Mesenteric fat pad (tissue), 1 donor: ENCODE measurements at places on chromosomes 5 and 9.

DNA sequence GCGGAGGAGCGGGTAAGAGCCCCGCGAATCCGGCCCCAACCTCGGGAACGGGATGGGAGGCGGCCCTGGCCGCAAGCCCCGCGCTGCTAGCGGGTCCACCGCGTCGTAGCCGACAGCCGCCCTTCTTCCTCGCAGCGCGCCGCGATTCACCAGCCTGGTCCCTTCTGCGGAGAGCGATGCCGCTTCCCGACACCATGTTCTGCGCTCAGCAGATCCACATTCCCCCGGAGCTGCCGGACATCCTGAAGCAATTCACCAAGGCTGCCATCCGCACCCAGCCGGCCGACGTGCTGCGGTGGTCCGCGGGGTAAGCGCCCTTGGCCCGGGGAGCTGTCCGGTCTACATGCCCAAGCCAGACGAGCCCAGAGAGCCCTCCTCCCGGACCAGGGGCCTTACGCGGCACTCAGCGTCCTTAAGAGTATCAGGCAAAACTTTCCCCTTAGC, 335 bp downstream of the ROPN1L start:
- DNase-seq, result peak; percentile 87

GRCh38 chr9:37609735-37610397, 17.5 kb upstream of the TOMM5 start:
- no peak for DNase-seq

- DNase-seq, result no peak
Measured at GRCh38 chr9:135620558-135620957, 18.8 kb downstream of the GLT6D1 start.

DNA sequence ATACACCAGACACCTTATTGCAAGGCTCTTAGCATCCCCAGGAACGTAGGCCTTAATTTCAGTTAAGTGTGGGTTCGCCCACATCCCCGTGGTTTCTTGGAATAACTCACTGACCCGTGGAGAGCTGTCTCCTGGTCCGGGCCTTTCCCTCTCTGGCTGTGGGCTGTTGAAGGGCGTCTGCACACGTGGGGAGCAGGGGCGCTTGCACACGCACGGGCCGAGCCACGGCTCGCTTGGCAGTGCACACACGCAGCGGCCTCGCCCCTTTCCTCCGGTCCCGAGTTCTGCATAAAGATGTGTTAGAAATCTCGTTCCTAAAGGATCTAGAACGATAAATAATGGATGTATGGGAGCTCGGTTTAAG, 141.9 kb downstream of the PBX3 start:
- DNase-seq, result no peak

- no peak for DNase-seq
Measured at GRCh38 chr9:131530546-131530919, 530 bp downstream of the UCK1 start.

- DNase-seq, result no peak
Measured at GRCh38 chr5:56838409-56839039, 23.2 kb downstream of the MAP3K1 start.

DNA sequence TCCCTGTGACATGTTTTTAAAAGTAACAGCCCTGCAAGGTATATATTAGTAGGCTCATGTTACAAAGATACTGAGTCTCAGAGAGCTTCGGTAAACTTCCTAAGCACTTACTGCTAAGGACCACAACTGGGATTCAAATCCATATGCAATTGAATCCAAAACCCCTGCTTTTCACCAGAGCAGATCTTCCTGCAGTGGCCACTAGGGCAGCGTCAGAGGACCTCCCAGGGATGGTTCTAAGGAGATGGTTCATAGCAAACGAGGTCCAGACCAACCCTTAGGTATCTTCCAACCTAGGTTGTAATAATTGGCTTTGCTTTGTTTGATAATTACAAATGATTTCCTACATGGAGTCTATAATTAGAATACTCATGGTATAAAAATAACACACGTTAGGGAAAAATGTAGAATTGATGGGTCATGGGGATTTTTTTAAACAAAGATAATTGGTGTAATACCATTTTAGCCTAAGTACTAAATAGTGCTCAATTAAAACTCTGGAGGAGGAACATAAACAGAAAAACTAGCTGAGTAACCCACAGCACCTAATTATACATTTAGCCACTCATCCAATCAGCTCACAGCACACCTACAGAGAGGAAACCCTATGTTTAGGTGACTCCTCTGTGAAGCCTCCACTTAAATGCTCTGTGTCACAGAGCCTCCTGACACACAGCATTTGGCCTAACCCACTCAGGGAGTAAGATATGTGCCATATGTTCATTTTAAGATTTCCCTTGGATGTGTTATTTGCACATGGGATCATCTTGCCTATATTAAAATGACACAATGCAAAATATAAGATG, 10.0 kb upstream of the CAST start:
- DNase-seq, result no peak

DNA sequence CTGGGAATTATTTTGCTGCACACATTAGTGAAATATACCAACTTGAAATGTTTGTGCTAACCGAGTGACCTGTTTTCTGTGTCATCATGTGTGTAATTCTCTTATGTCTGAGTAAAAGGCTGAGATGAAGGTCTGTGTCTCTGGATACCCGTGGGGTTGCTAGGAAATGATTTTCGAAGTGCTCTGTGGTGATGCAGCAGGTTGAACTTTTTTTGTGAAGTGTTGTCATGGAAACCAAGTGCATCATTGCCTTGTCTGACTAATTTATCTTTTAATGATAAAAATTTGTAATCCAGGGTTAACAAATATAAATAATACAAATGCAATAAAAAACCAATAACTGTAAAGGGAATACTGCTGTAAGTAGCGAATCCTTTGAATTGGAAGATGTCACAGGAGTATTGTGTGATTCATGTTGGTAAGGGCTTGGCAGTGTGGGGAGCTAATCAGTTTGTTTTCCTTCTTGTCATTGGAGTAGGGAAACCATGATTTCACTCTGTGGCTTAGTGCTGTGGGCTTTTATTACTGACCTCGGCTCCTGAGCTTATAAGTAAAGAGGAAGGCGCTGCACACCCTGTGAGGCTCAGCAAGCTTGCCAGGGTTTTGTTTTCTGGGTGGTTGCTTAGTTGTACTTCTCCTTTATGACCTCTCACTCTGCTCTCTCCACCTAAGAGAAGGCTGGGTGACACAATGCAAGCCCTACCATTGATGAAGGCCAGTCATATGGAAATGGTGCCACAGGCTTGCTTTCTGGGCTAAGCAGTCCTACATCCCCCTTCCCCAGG, 22.3 kb downstream of the PDE8B start:
- DNase-seq, result no peak

DNA sequence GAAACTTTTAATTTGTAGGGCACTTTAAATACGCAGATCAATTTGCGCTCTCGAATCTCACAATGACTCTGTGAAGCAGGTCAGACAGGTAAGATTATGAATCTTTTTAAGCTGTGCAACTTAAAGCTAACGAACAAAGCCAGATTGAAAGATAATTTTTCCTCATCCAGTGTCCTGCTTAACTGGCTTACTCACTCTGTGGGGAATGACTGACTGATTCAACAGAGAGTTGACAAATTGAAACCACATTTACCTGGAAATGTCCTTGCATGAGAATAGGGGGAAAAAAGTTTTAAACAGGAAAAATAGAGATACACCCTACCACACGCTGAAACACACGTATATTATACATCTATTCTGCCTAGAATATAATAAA, 187.9 kb downstream of the MAN2A1 start:
- no peak for DNase-seq

- peak; percentile 90 for DNase-seq
Measured at GRCh38 chr5:41925555-41925951, 472 bp downstream of the FBXO4 start.

- DNase-seq, result no peak
Measured at GRCh38 chr9:35687306-35687705, 2.4 kb downstream of the TPM2 start.
